GM19239 (cell line): ENCODE measurements at places on chromosomes 13 and 19.
A peak's percentile ranks its signal among the peaks of the same experiment; 100 is the strongest.

DNA sequence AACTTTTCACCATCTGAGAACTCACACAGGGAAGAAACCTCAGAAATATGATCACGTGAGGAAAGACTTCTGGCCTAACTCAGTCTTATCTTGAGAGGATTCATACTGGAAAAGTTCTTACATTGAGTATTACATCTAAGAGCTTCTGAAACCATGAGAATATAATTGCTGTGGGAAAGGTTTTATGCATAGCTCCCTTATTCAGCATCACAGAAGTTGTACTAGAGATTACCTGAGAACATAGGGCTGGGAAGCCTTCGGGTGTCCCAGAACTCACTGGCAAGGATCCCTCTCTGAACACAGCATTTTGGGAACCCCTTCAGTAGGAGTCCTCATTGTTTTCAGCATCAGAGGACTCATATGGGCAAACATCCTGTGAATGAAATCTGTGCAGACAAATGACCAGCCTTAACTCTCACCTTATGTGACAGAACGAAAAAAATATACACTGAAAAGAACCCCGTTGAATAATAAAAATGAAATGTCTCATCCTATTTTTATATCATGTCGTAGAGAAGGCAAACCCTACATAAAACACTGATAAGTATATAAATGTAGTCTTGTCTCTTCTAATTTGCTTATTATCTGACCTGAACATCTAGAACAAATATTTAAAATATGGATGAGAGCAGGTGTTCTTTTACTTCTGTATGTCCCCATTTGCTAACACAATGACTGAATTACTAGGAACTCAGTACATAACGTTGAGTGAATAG lies 14.2 kb downstream of the ZNF274 start:
- DNase-seq, result no peak

- DNase-seq, result no peak
Measured at GRCh38 chr13:24119626-24120508, 40.7 kb upstream of the SPATA13 start.

DNA sequence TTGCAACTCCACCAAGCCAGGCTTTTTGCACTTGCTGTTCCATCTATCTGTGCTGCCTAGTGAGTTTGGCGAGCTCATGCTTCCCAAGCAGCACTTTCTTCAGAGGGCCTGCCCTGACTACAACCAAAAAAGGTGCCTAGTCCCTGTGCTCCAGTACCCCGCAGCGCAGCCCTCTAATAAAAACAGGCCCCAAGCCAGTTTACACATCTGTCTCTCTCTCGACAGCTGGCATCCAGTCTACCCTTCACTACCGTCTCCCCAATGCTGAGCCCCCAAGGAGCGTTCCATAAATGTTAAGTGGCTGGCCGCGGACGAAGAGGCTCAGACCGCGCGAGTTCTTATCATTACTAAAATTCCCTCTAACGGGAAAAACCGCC lies 512 bp downstream of the MED4 start:
- DNase-seq, result peak; percentile 1

- no peak for DNase-seq
Measured at GRCh38 chr19:28667348-28667977, 545.5 kb downstream of the UQCRFS1 start.

- no peak for DNase-seq
Measured at GRCh38 chr13:113275387-113275786, 21.7 kb upstream of the LAMP1 start.

DNA sequence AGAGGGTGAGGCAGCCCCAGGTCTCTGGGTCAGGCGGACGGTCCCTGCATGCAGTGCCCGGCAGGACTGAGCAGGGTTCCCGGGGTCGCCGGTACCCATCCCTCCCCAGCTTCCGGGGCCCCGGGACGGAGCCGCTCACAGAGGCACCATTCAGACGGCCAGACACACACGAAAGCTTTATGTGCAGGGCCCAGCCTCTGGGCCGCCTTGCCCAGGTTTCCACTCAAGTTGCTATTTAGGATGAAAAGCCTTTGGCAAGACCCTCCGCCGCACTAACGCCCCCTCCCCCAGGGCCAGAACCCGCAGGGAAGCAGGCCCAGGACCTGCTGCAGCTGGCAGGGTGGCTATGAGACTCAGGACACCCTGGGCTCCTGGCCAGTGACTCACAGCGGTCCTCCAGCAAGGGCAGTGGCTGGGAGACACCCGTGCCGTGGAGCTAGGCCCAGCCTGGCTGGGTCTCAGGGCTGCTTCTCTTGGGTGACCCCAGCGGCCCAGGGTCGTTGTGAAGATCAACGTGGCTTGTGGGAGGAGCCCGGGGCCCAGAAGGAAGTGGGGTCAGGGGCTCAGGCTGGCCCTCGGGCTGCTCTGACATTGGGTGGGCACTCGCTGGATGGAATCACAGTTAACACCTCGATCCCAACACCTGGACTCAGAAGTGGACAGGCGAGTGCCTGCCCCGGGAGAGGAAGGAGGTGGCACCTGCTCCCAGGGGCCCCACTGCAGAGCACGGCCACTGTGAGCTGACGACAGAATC lies 4.8 kb downstream of the C19orf25 start:
- no peak for DNase-seq

GRCh38 chr13:75643693-75644092 lies 7.6 kb downstream of the LMO7 start:
- DNase-seq, result no peak

GRCh38 chr13:103229674-103230073 lies 163.5 kb upstream of the SLC10A2 start:
- no peak for DNase-seq

DNA sequence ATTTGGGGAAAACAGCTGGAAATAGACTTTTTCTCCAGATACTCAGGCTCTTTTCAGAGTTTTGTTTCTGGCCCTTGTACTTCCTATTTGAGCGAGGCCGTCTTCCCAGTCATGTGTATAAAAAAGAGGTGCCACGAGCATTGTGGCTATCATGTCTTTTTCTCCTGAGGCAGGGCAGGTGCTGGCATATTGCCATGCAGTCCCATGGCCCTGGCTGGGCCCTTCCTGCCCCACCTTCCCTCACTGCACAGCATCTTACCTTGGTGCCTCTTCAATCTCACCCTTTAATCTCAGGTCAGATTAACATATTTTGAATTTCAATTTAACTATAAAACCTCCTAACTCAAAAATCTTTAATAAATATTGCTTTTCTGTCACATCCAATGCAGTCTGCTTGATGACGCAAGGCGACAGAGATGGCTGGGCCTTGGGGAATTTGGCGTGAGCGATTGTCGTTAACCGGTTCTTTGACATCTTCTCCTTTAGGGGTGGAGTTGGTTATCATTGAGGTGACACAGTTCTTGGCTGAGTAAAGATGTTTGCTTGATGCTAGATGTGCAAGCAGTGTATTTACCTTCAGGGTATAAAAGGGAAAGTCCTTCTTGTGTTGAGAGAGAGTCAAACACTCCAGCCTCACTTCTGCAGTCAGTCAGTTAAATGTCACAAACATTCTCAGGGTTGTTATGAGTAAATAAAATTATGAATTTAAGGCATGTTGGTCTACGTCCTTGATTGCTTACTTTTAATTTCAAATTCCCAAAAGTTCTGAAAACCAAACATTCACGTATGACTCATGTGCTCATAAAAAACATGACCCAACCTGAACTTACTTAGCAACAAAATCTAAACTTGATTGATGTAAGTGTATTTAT lies 289.9 kb downstream of the MYO16 start:
- no peak for DNase-seq

- DNase-seq, result no peak
Measured at GRCh38 chr19:55311797-55312196, 13.3 kb downstream of the TMEM150B start.

- no peak for DNase-seq
Measured at GRCh38 chr19:2135474-2136402, 15.6 kb downstream of the AP3D1 start.

- DNase-seq, result no peak
Measured at GRCh38 chr13:73228546-73228945, 169.7 kb downstream of the KLF5 start.

- no peak for DNase-seq
Measured at GRCh38 chr19:38699647-38700349, 44.5 kb downstream of the CAPN12 start.
